ENCODE measurements at places on chromosomes 2 and 18.

- no peak for DNase-seq
Observed at GRCh38 chr2:138827426-138828054, 47.4 kb upstream of the NXPH2 start.

GRCh38 chr2:41199334-41199733 is 747.4 kb upstream of the SLC8A1 start:
- no peak for DNase-seq

GRCh38 chr2:149561309-149561926 is 26.2 kb downstream of the MMADHC start:
- DNase-seq: no peak

DNA sequence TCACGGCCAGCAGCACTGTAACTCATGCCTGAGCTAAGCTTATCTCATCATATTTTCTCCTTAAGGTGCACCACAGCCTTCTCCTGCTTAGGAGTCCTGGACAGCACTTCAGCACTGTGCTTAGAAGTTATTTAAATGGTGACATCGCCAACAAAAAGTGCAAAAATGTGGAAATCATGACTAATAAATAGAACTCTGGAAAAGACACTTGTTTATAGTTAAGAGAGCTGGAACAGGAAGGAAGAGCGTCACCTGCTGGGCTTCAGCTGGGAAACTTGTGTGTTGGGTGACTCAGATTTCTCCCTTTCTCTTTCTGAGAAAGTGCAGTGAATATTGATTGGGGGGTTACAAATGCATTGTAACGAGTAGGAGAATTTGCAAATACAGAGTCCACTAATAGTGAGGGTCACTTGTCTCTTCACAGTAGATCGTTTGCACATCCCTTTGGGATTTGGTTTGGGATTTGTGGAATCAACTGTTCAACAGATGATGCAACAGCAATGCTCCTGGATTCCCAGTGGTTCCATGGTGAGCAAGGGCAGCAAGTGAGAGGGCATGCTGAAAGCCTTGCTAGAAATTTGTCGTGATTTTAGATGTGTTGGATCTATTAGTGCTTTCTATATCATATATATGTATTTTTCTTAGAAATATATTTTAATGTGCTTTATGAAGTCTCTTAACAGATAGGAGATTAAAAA is 84.2 kb downstream of the DOK6 start:
- DNase-seq: no peak

- DNase-seq: no peak
Observed at GRCh38 chr2:24813691-24814137, 20.5 kb downstream of the CENPO start.

DNA sequence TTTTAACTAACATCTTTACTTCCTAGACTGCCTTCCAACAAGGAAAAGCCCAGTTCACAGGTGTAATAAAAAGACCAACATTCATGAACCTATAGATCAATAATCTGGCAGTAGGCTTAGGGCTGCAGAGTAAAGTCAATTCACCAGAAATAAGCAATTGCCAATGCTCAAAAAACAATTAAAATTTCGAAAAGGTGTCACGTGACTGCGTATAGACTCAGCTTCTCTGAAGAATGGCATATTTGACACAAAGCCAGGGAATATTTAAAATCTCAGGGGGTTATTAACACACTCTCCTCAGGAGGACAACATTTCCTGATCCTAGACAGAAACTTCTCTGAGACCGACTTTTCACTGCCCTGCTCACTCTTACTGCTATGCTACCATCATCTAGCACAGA is 245.2 kb upstream of the LRATD1 start:
- no peak for DNase-seq
